ENCODE measurements at places on chromosomes 5 and 9.
A peak's percentile ranks its signal among the peaks of the same experiment; 100 is the strongest.

- no peak for DNase-seq
These were observed 199.9 kb downstream of the AOPEP start for GRCh38 chr9:94926431-94926800.

- no peak for DNase-seq
These were observed 95.5 kb upstream of the MAN2A1 start for GRCh38 chr5:109594217-109594616.

GRCh38 chr5:104540448-104540847, 977.9 kb upstream of the NUDT12 start:
- DNase-seq: peak; percentile 25

- DNase-seq: no peak
These were observed 131.7 kb downstream of the DAB2IP start for GRCh38 chr9:121783111-121783510.

GRCh38 chr5:53087621-53088121, 21.9 kb downstream of the MOCS2 start:
- no peak for DNase-seq

Data from A172 (cell line).